NCI-H1694 (cell line): ENCODE measurements at places on chromosomes 3 and 15.
A peak's percentile ranks its signal among the peaks of the same experiment; 100 is the strongest.

- no peak for DNase-seq
These were observed 22.1 kb downstream of the ARNT2 start for GRCh38 chr15:80426316-80426715.

GRCh38 chr3:184315543-184315867 lies 1.1 kb downstream of the EIF4G1 start:
- no peak for DNase-seq

DNA sequence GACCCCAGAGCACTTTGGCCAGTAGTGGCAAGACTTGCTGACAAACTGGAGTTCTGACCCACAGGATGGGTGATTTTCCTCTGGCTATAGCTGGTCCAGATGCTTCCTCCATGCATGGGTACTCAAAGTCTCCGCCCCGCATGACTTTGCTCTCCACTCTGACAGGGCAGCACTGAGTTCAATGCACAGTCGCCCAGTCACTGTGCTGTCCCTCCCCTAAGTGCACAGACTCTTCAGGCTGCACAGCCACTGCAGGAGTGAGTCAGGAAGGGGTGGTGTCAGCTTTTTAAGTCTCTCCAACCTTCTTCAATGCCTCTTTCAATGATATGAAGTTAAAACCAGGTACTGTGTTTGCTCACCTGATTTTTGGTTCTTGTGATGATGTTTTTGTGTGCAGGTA lies 17.8 kb downstream of the TEX9 start:
- DNase-seq: no peak

- no peak for DNase-seq
These were observed 44.5 kb upstream of the SLCO2A1 start for GRCh38 chr3:134074001-134074789.

GRCh38 chr3:123821920-123822319 lies 62.2 kb downstream of the MYLK start:
- no peak for DNase-seq

DNA sequence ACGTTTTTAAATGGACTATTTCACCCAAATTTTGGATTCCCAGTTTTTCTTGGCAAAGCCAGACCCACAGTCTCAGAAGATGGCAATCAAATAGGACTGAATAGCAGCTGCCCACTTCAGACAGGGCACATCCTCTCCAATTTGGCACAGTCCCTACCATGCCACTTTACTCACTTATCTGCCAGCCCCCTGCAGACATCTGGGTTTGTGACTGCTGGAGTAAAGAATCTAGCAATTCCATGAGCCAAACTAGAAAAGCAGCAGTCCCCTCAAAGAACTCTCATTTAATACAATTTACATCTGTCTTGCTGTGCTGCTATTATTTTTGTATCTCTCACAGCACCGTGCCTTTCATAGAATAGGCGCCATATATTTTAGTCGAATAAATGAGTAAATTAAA lies 16.0 kb upstream of the LRRN1 start:
- DNase-seq: no peak

DNA sequence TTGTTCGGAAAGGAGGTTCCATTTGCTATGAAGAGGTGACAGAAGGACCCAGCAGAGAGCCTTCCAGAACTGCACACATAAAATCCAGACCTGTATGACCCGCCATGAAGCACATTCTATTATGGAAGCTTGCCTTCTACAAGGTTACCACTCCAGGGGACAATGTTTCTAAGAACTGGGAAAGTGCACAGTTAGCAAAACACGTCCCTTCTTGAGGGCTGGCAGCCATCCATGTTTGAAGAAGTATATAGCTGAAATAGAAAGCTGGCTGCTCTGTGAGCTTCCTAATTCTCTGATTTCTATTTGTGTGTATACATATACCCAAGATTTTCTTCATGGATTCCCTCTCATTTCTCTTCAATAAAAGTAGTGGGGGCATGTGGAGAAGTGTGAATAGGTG lies 74.6 kb downstream of the CNTN3 start:
- no peak for DNase-seq

DNA sequence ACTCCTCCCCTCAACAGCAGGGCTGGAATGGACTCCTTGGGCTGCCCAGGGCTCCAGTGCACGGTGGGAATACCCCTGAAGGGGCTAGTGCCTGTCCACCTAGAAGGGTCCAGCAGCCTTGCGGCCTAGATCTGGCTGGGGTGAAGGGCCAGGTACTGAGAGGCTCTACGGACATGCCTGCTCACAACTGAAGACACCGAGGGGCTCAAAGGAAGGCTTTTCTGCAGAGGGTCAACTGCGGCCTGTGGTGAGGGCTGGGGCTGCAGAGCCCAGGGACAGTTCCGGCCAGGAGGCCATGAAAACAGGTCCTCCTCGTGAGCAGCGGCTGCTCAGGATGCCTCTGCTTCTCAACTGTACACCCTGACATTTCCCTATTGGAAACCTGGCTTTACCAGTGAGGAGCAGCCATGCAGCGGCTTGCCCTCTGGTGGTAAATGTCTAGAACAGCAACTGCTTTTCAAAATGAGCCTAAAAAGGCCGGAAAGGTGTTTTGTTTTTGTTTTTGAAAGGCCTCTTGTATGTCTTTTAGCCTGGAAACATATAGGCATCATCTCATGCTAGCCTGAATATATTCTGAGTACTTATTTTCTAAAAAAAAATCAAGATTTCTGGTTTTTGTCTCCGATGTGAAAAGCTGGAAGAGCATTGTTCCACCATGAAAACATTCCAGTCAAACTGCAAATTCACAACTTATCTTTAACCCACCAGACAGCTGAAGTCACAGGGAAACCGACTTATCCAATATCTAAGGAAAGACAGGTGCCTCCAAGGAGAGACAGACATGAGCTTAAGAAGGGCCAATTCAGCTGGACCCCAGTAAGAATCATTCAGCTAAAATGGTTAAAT lies 163.4 kb downstream of the KLF13 start:
- no peak for DNase-seq

GRCh38 chr3:59812237-59813147 lies 762.7 kb upstream of the CFAP20DC start:
- no peak for DNase-seq

DNA sequence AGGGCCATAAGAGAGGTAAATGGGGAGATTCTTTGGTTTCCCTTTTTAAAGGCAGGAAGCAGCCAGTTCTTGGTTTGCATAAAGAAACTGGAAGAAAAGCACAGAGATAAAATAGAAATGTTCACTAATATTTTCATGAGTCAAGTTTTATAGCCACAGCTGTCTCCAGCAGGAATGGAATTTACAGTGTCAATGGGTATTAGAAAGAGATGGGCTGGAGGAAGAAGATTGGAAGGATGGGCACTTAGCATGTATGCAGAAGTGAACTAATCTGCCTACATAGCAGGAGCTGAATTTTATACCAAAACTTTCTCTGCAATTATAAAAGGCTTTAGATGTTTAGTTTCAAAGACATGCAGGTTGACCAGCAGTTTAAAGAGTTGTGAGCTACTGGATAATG lies 521.9 kb upstream of the GOLIM4 start:
- no peak for DNase-seq

- DNase-seq: no peak
These were observed 186.3 kb downstream of the MCTP2 start for GRCh38 chr15:94417501-94418293.

DNA sequence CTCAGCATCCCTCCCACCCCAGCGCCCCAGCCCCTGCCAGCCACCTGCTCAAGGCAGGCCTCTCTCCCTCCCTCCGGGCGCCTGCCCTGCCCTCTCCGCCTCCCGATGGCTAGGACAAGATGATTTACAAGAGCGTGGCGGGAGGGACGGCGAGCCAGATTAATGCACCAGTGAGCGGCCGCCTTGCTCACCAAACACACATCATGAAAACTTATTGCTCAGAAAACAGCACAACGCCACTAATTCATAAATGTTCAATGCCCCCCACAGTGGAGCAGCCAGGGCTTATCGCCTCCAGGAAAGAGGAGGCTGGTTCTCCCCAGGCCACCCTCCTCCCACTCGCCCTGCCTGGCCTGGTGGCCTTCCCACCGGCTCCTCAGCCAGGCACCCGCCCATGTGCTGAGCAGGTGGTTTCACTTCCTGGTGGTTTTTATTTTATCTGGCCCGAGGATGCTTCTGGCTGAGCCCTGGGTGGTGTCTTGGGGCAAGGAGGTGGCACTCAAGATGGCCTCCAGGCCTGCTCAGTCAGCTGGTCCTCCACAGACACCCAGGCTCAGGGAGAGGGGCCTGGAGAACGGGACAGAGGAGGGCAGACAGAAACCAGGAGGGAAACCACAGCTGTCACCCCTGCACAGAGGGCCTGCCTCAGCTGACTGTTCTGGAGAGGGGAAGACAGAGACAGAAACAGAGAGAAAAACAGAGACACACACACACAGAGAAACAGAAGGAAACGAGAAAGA lies 284.9 kb downstream of the UACA start:
- DNase-seq: no peak

DNA sequence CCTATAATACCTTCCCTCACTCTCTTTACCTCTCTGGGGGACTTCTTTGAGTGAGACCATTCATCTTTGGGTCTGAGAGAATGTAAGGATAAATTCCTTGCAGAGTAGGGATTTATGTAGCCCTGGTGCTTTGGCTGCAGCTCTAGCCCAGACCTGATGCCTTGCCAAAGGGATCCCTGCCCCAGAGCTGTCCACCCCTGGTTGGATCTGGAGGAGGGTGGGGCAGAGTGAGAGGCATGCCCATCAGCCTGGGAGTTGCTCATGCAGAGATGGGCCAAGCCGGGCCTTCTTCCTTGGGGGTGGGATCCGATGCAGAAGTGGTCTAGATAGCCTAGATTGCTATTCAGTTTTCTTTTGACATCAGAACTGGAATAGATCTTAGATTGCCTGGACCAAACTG lies 31.5 kb downstream of the RTP1 start:
- DNase-seq: no peak

- DNase-seq: no peak
These were observed 84.0 kb upstream of the HERC1 start for GRCh38 chr15:63917588-63918316.

GRCh38 chr3:50518436-50518835 lies 15.0 kb upstream of the CACNA2D2 start:
- DNase-seq: peak; percentile 27

DNA sequence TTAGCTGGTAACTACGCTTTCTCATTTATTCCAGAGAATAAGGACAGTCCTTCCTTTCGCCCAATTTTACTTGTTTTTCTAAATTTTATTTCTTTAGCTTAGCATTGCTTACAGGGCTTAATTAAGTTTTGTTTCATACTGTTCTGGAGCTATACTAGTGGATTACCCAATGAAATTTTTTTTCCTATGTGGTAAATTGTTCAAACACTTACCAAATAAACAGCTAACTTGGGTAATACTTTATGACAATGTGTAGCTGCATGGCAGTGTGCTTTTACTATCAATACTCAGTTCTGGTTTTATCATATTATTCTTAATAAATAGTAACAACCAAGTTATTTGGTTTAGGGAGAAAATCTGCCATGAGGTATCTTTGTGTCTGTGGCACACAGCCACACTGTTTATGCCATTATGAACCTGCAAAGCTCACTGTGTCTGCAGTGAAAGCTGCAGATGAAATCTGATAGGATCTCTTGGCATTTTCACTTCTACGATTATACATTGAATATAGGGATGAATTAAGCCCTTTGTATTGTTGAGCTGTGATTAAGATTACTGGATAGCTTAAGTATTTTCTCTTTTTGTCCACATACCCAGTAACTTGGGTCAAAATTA lies 37.2 kb downstream of the UBE2E2 start:
- DNase-seq: no peak

DNA sequence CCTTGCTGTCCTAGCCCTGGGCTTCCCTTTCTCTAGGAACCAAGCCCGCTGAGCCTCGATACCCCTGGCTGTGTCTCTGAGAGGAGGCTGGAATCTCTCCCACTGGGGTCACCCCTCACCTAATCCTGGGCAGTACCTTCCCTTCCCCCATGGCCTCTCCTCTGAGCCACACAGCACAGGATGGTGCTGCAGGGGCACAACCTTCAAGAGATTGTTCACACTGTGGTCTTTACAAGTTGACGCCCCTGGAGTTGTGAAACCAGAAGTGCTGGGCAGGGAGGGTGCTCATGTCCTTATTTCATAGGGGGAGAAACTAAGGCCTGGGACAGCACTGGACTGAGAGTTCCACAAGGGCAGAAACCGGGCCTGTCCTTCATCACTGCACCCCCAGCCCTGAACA lies 70.9 kb upstream of the TMEM115 start:
- no peak for DNase-seq

DNA sequence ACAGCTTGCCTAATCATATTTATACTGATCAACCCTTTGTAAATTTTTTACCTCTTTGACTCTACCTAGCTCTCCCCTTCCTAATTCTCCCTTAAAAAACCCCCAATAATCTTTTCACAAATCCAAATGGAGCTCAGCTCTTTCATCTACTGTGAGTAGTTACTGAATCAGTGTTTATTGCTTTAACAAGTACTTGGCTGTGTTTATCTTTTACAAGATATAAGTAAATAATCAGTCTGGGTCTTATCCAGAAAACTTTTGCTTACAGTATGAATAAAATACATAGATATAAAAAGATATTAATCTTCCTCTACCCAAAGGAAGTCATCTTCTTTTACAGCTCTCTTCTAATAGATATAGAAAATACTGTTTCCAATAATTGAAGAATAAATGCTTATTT lies 366.4 kb downstream of the RAP2B start:
- no peak for DNase-seq

- DNase-seq: no peak
These were observed 1.1 kb downstream of the TM6SF1 start for GRCh38 chr15:83108266-83109219.

- no peak for DNase-seq
These were observed 53.4 kb downstream of the DCBLD2 start for GRCh38 chr3:98848108-98848507.

DNA sequence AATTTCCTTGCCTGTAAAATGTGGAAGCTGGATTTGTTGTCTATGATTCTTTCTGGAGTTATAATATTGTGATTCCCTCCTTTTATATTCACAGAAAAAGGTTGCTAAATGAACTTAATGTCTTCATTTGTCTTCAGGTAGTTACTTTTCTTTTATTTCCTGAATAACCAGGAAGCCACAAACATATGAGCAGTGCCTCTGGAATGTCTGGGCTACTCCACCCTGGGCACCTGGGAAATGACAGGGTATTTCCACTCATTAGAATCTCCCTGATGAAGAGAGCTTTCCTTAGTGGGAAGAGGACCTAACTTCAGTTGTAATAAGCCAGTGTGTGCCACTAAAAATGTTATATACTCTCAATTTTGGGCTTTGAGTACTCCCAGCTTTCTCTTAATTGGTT lies 3.8 kb upstream of the SLMAP start:
- no peak for DNase-seq

DNA sequence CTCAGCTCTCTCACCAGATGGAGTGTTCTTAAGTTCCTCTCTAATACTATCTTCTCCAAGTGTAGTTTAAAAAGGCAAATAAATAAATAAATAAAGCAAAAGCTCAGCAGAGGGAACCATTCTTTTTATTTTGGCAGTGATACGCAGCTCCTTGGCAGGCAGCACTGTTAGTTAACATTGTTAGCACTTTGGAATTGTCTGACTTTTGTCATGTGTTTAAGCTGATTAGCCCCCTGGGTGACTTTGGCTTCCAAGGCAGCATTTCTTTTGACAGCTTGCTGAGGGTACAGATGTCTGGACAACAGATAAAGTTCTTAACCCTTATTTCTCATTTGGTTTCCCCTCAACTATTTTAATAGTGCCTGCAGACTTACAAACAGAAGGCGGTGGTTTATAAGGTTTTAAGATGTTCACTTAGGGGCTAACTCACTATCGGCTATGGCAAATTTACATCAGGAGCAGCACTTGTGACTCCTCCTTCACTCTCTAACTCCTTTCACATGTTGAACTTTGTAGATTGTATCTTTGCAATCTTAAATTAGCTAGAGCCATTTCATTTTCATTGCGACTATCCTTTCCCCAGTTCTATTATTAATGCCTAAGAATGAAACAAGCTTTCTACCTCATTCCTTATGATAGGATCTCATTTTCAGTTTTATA lies 213.4 kb downstream of the ZBBX start:
- DNase-seq: no peak
